A172 (cell line): ENCODE measurements at places on chromosomes 3 and 15. TPM values are rescaled to one million over a fixed set of nuclear protein-coding genes. Genes with fewer than 3 reads are reported as not detected.
A peak's percentile ranks its signal among the peaks of the same experiment; 100 is the strongest.

- DNase-seq = no peak
Measured at GRCh38 chr3:121542924-121543323, 2.9 kb downstream of the POLQ start.

DNA sequence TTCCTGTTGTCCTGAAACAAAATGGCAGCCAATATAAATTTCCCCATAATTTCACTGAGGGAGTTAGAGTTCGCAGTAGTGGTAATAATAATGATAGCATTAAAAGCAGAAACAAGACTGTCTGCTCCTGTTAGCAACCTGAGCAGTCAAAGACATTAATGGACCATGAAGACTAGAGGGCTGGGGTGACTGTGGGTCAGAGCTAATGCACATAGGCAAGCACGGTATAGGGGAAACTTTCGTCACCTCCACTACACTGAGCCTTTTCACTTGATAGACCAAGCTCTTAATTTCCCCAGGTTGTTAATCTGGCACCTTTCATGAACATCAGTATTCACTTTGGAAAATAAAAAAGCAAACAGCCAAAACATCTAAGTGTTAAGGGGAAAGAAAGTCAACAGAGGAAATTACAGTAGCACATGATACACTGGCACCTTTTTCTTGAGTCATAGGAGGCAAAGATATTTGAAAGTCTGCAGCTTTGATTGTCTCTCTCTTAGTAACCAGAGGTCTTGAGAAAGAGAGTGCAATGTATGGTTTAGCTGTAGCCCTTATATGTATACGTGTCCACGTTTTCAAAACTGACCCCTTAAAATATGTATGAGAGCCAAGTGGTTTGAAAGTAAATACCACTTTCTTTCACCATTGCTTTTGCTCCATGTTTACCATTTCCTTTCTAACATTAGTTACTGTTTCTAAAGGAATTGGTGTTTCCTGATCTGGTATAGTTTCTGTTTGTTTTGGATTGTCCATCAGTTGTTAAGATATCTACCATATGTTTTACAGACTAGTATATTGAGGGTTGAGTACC, 104.8 kb downstream of the FILIP1L start:
- DNase-seq = no peak

- peak; percentile 34 for DNase-seq
Measured at GRCh38 chr3:186790261-186790981, 7.0 kb downstream of the EIF4A2 start.

Gene SGO1
- 30.0 and 33.5 TPM in 2 replicates for total RNA-seq

GRCh38 chr3:9293076-9293475, 43.6 kb upstream of the SRGAP3 start:
- no peak for DNase-seq

Gene SNX33
- total RNA-seq = 9.3 and 14.1 TPM in 2 replicates

DNA sequence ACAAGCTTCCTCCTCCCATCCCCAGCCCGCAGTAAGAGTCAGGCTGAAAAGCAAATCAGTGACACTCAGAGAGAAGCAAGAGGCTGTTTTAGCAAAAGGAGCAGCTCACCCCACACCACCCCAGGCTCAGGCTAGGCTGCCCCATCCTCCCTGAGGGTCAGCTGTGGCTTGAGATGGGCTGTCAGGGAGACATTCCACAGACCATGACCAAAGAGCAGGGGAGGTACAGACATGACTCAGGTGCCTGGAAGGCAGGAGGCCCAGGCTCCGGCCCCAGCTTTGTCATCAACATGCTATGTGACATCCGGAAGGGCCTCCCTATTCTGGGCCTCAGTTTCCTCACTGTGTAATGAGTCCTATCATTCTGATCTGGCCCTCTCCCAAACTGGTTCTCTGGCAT, 24.7 kb downstream of the HCN4 start:
- DNase-seq = peak; percentile 22

- DNase-seq = no peak
Measured at GRCh38 chr3:129521611-129522010, 6.8 kb upstream of the RHO start.

Gene TPRA1
- 56.0 and 61.8 TPM in 2 replicates for total RNA-seq

Gene ARGFX
- not detected in 2 replicates for total RNA-seq

DNA sequence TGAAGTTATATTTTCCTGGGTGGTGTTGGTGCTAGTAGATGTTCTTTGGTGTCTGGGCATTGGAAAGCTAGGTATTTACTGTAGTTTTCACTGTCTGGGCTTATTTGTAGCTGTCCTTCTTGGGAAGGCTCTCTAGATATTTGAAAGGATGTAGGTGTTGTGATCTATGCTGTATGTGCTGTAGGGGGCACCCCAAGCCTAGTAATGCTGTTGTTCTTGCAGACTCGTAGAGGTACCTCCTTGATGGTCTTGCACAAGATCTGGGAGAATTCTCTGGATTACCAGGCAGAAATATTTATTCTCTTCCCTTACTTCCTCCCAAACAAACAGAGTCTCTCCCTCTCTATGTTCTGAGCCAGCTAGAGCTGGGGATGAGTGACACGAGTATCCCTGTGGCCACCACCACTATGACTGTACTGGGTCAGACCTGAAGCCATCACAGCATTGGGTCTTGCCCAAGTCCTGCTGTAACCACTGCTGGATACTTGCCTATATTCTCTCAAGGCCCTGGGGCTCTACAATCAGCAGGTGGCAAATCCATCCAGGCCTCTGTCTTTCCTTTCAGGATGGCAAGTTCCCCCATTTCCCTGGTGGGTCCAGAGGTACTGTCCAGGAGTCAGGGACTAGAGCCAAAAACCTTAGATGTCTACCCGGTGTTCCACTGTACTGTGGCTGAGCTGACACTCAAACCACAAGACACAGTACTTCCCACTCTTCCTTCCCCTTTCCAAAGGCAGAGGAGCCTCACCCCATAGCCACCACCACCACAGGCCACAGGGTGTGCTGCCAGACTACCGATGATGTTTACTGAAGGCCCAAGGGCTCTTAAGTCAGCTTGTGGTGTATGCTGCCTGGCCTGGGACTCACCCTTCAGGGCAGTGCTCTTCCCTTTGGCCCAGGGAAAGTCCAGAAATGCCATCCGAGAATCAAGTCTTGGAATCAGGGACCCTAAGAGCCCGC, 195.2 kb upstream of the DPPA4 start:
- peak; percentile 82 for DNase-seq

Gene HES1
- total RNA-seq = 3.1 and 4.5 TPM in 2 replicates

DNA sequence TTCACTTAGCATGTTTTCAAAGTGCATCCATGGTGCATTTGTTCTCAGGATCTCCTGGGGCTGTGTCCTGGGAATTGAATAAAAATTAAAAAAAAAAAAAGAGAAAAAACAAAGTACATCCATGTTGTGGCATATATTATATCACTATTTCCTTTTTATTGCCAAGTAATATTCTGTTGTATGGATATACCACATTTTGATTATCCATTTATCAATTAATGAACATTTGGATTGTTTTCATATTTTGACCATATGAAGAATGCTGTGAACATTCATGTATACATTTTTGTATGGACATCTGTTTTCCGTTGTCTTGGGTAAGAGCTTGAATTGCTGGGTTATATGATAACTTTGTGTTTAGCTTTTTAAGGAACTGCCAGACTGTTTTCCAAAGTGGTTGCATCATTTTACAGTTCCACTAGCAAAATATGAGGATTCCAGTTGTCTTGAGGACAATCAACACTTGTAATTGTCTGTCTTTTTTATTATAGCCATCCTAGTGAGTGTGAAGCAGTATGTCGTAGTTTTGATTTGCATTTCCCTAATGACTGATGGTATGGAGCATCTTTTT, 44.5 kb downstream of the CTDSPL2 start:
- DNase-seq = no peak

Gene FETUB
- 0.45 TPM in 1 of 2 replicates, not detected in the other for total RNA-seq

DNA sequence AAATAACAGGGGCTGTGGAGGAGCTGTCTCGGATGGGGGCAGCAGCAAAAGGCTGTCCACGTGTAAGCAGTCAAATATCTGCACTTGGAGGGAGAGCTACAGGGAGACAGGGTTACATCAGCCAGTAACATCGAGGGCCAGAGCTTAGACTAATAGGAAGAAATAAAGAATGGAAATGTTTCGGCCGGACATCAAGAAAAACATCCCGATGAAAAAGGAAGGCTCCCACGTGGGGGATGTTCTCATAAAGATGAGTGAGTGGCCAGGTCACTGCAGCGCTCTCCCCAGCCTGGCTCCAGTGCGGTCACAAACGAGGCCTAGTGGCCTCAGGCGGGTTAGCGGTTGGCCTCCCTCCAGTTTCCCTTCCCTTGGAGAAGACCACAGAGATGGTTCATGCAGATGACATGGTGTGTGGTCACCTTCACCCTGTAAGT, 56.1 kb upstream of the WNT5A start:
- no peak for DNase-seq

DNA sequence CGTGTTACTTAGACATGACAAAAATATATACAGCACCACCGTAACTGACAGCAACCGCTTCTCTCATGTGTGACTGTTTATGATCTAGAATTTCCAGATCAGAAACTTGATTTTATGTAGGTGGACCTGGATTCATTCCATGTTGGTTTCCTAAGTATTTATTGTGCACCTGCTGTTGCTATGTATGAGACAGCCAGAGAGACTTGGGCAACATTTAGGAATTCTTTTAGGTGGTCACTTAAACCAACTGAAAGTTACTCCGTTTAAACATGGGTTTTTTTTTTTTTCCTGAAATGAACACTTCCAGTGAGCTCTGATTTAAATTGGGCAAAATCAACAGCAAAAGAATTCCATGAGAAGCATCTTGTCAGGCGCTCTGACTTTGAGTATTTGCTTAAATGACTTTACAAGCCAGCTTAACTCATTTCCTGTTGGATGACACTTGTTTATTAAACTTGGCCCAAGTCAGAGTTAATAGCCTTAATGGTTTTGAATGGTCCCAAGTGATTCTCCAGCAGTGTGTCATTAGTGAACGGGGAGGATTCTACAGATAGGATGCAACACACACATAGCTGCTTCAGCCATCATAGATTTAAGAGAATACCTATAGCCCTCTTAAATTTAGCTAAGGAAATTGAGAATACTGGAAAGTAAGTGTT, 31.8 kb downstream of the MITF start:
- peak; percentile 70 for DNase-seq

GRCh38 chr3:155392138-155392537, 98.7 kb upstream of the STRIT1 start:
- no peak for DNase-seq

GRCh38 chr15:75232252-75232813, 25.8 kb upstream of the GOLGA6C start:
- no peak for DNase-seq

Gene GYG1
- 27.8 and 39.0 TPM in 2 replicates for total RNA-seq

- no peak for DNase-seq
Measured at GRCh38 chr15:70033109-70033508, 64.6 kb downstream of the TLE3 start.

DNA sequence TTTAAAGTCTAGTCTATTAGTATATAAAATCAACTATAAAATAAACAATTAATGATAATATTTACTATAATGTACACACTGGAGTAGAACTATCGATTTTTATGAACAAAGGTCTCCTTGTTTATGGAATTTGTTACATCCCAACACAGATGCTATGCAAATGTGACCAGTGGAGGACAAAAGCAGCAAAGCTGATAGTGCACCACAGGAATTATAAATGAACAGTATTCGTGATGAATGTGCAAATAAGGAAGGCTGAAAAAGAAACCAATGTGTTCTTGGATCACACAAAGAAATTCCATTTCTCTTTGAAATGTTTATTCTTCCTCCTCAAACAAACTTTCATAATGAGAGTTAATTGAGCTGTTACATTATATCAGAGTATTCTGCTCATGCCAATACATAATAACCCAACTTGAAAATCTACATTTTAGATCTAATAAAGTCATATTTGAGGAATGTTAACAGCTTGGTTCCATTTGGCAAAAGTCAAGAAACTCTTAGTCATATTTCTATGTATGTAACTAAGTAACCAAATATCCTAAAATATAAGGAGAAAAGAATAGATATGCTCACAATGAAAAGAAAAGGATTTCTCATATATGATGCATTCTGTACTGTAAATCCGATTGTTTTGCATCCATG, 79.3 kb downstream of the NEK10 start:
- DNase-seq = no peak

GRCh38 chr3:155805204-155805801, 775 bp downstream of the C3orf33 start:
- DNase-seq = peak; percentile 48

GRCh38 chr3:152860736-152861135, 25.8 kb downstream of the P2RY1 start:
- no peak for DNase-seq

Gene LIPC
- total RNA-seq = 0.55 TPM in 1 of 2 replicates, not detected in the other

GRCh38 chr15:88818920-88819319, 15.7 kb downstream of the ACAN start:
- no peak for DNase-seq

- DNase-seq = no peak
Measured at GRCh38 chr3:14946236-14946635, 1.1 kb upstream of the NR2C2 start.

- no peak for DNase-seq
Measured at GRCh38 chr3:47890828-47891612, 88.1 kb downstream of the DHX30 start.

DNA sequence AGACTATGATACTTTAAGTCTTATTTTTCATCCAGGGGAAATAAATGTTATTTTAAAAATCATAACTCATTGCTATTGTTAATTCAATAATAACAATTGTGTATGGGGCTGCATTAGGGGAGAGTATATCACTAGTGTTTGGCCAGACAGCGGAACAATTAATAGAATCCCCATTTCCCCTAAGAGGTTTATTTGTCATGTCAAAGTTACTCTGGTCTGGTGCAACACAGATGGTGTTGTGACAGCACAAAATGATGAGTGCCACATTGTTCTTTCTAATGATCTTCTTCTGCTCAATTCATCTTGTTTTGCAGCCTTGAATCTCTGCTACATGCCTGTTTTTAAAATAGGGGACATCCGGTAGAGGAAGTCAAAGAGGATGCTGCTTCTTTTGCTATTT, 351.6 kb downstream of the NSUN3 start:
- no peak for DNase-seq

GRCh38 chr3:7659079-7659478, 798.2 kb downstream of the GRM7 start:
- DNase-seq = no peak

DNA sequence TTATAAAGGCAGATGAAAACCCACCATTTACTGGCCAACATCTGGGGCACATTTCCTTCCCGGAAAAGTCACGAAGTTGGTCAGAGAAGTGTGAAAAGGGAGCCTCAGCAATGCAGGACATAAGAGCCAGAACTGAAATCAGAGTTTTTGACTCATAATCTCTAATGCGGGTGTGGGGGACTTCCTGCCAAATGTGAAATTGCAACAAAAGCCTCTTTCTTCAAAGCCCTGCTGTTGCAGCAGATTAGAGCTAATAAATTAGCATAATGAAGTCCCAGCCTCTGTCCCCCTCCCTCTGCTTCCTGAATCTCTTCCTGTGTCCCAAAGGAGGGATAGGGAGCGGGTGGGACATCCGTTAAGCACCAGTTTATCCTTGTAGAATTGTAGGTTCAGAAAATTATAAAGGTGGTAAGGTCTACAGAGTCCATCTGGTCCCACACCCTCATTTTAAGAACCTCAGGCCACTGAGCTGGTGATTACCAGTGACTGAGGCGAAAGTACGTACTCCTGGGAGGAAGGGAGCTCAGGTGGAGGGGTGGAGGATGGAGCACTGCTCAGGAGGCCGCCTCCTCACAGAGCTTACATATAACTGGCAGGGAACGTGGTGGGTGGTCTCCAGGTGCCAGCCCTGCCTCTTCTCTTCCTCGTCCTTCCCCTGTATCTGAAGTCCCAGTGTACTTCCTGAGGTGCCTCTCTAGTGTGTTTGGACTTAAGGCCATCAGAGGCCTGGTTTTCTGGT, 35.0 kb downstream of the ST6GAL1 start:
- no peak for DNase-seq

Gene TJP1
- 26.1 and 41.7 TPM in 2 replicates for total RNA-seq
